Mucosa of gallbladder (tissue), 1 donor: ENCODE measurements at places on chromosomes 3 and 15. TPM values are rescaled to one million over a fixed set of nuclear protein-coding genes. Genes with fewer than 3 reads are reported as not detected.

Gene TBC1D5
- total RNA-seq, result 60.0 TPM

Gene THRB
- 7.1 TPM for total RNA-seq

Gene KLHL40
- total RNA-seq, result not detected

Gene ARNT2
- 6.6 TPM for total RNA-seq

Gene ACAP2
- total RNA-seq, result 47.0 TPM

Gene GPR27
- total RNA-seq, result 4.5 TPM

Gene NR2F2
- 288 TPM for total RNA-seq

Gene APOD
- 51.8 TPM for total RNA-seq

Gene PRTG
- total RNA-seq, result 1.4 TPM

Gene CYP1A2
- 0.14 TPM for total RNA-seq

Gene CSPG5
- total RNA-seq, result 0.58 TPM

Gene STX19
- 4.7 TPM for total RNA-seq

Gene AAGAB
- 39.6 TPM for total RNA-seq

Gene ALDH1A2
- total RNA-seq, result 134 TPM

Gene MIX23
- 23.3 TPM for total RNA-seq

DNA sequence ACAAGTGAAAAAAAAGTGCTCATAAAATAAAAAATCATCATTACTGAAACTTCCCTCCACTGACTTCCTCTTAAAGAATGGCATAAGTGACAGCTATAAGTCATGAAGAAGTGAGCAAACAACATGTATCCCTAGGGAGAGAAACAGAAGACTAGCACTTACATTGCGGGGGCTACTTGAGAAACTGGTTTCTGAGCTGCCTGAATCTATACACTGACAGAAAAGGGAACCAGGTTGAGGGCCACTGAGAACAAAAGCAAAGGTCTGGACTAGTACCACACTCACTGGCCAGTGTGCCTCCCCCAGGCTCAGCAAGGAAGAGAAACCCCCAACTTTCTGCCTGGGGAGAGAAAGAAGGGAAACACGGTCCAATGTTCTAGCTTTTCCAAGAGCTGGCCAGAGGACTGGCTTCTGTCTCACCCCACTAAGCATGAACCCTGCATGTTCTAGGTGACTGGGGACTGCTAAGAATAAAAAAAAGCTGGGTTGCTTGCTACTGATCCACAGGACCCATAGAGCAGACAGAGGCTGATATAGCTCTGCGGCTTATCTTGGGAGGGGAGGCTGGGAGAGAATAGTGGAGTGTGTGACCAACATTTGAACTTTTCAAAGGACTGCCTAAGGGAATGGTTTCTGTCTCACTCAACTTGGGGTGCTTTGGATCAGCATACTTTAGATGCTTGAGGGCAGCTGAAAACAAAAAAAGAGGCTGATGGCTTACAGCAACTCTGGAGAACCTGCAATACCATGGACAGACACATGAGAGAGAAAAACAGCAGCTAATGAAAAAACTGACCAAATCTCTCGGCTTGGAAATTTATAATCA, 8.1 kb downstream of the RAD18 start:
- no peak for DNase-seq

DNA sequence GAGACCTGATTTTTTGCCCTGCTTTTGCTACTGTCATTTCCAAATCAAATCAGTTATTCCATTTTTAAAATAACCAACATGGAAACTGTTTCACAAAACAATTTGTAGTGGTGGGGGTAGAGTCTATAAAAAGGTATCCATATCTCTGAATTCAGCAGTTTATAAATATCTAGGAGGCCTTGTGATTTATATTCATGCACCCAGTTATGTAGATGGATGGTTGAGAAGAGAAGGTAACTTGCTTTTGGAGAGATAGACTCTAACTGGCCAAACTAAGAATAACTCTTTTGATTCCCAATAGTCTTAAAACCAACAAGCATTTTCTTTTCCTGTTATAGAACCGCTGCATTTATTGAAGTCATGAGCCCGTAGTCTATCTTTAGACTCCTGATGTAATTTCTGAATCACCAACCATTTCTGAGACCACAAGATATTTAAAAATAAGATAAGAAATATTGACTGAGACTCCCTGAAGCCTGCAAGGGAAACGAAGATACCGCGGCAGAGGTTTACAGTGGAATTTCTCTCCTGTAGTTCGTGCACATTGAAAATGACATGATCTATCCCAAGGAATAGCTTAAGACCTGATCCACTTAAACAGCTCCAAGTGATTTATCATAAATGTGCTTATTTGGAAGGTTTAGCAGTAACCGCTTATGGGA, 68.5 kb downstream of the SAMMSON start:
- DNase-seq, result no peak

DNA sequence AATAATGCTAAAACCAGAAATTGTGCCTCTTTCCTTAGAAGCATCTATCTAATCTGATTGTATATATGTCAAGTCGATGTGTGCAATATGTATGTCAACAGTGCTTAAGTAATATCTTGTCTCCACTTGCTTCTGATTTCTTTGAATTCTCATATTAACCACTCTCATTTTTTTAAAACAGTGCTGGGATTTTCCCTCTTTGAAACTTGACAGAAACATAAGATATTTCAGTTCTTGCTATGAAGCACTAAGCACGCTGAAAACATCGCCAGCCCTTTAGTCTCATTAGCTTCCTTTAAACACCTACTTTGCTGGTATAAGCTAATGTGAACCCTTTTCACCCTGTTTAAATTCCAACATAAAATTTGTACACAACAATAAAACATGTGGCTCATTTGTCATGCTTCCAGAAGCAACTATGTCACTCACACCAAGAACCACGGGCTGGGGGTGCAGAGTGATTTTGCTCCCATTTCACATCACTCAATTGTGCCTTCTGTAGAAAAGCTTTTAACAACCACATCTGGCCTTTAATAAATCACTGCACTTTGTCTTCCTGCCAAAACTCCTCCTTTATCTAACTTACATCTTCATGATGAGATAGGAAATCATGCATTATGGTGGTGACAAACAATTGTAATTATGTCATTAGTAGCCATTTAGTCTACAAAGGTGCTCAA, 185.2 kb downstream of the FOXP1 start:
- DNase-seq, result no peak

GRCh38 chr3:162376761-162377160, 880.2 kb downstream of the OTOL1 start:
- no peak for DNase-seq

DNA sequence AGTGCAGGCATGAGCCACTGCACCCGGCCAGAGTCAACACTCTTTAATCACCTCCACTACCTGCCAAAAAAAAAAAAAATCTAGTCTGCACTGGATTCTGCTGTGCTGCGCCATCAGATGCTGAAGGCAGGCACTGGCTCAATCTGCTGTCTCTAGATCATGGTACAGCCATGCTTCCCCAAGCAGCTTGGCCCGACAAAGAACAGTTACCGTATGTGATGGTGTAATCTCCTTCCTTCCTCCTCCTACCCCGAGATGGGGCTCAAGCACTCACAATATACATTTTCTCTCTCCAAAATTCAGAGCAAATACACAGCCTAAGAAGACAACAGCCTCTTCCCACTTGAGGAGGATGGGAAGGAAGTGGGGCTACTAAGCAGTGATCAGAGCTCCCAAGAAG, 45.1 kb downstream of the DAPK2 start:
- DNase-seq, result no peak

DNA sequence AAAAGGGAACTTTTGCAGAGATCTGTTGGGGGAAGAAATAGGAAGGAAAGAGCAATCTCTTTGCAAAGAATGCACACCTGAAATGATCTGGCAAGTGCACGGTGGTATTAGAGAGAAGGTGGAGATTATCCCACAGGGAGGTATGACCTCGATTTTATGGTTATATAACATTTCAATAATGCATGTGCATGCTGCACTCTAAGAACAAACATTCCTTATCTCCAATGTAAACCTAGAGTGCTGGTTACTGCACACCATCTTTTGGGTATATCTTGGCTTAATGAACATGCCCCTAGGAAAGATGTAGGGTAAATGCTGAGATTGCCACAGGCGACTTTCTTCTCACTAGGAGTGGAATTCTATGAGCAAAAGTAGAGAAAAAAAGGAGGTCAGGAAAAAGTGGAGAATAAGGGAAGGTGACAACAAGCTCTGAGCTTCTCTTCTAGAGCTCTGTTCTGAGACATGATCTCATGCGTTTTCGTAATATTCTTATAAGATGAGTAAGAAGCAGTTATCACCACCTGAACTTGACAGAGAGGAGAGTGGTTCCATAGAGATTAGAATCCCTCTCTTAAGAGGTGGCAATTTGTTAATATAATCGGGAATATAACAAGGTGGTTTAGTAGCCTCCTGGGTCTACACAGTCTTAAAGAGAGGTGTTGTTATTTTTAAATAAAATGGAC, 117.5 kb upstream of the TMC3 start:
- no peak for DNase-seq

GRCh38 chr3:25156626-25157025, 271.4 kb upstream of the RARB start:
- no peak for DNase-seq

DNA sequence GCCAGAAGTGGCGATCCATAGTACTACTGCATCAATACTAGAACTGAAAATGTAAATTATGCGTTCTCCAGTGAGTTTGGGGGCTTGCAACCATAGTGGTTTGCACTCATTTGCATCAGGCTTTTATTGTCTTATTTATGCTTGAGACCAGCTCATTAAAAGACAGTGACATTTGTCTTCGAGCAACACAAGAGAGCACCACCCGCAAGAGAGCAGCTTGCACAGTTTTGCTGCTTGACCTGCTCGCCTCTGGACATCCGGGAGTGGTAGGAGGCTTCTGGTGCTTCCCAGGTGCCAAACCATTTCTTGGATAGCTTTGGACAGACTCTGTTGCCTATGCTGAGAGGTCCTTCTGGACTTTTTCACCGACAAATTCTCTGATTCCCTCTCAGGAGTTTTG, 294.6 kb downstream of the MEX3B start:
- no peak for DNase-seq

GRCh38 chr3:186596568-186597287, 16.1 kb upstream of the AHSG start:
- DNase-seq, result no peak

DNA sequence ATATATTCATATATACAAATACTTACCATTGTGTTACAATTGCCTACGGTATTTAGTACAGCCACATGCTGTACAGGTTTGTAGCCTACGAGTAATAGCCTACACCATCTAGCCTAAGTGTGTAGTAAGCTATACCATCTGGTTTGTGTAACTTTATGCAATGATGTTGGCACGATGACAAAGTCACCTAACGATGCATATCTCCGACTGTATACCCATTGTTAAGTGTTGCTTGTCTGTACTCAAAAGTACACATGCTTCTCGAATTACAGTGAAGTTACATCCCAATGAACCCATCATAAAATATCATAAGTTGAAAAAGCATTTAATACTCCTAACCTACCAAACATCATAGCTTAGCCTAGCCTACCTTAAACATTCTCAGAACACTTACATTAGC, 327.1 kb downstream of the KBTBD8 start:
- DNase-seq, result no peak

DNA sequence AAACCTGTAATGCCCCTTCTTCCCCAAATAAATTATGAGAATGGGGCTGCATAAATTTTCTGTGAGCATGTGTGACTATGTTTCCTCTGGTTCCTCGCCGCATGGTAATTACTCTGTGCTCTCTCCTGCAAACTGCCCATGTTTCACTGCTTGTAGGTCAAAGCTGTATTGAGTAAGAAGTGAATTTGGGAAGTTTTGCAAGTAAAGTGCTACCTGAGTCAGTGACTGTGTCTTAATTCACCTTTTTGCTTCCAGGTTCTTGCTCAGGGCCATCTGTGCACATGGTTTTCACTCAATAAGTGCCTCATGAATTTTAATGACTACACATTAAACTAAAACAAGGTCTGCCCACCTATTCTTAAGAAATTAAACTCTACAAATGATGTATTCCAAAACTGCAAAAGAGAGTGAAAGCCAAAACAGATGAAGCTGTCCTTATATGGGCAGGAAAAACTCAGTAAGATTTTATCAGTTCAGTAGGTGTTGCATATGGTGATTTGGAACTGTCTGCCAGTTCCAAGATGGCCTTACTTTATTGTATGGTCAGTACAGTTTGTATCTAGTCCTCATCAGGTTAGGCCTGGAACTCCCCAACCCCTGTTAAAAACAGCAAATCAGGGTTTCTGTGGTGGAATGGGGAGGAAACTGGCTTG, 100.0 kb downstream of the LPP start:
- no peak for DNase-seq

- no peak for DNase-seq
Measured at GRCh38 chr3:136249593-136249992, 547 bp upstream of the PCCB start.

DNA sequence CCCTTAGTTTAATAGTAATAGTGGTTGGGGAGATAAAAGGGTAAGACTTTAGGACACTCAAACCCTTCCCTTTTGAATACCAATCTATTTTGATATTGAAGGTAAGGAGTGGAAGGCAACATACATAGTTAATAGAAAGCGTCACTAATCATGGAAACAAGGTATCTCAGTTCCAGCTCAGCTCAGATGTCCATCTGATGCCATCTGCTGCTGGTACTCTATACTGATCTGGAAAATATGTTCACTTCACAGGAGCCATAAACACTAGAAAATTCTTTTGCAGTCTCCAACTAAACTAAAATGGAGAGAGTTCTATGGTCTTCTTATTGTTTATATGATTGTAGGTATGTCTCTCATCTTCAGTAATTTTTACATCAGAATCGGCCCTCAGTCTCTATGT, 1777.1 kb downstream of the OTOL1 start:
- no peak for DNase-seq

- no peak for DNase-seq
Measured at GRCh38 chr3:31823184-31823583, 157.9 kb downstream of the OSBPL10 start.

DNA sequence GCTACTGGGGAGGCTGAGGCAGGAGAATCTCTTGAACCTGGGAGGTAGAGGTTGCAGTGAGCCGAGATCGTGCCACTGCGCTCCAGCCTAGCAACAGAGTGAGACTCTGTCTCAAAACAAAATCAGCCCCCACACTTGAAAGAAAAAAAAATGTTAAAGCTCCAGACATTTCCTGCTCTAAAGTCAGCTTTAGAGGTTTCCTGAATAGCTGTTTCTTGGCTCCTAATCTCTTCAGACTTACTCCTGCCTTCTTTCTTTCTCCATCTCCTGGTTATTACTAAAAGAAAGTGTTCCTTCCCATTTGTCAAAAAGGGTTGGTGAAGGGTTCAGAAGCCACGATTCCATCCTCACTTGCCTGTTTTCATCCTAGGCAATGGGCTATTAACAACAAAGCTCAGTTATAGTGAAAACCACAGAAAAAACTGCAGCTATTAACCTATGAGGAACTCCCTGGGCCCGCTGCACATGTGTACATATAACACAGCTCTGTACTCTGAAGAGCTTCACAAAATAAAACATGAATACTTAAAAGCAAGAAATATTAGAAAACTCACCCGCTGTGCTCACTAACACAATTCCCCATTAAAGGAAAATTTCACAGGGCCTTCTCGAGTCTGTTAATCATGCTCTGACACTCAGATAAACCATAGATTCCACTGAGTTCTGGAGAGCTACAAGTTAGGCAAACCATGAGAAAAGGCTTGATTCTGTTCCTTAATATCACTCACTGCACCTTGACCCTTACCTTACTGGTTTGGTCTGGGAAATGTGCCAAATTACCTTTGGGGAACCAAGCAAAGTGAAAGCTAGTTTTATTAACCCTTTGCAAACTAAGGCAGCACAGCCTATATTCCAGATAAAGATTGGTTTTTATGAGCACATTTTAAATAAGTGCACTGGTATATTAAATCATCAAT, 89.9 kb upstream of the TSPAN3 start:
- peak; percentile 65 for DNase-seq

GRCh38 chr15:23467110-23467600, 20.1 kb upstream of the GOLGA6L2 start:
- no peak for DNase-seq

- no peak for DNase-seq
Measured at GRCh38 chr3:85979034-85979433, 1011.9 kb downstream of the VGLL3 start.
